Colonic mucosa (tissue), 4 donors: ENCODE measurements at places on chromosomes 11 and 22. TPM values are rescaled to one million over a fixed set of nuclear protein-coding genes. Genes with fewer than 3 reads are reported as not detected.

DNA sequence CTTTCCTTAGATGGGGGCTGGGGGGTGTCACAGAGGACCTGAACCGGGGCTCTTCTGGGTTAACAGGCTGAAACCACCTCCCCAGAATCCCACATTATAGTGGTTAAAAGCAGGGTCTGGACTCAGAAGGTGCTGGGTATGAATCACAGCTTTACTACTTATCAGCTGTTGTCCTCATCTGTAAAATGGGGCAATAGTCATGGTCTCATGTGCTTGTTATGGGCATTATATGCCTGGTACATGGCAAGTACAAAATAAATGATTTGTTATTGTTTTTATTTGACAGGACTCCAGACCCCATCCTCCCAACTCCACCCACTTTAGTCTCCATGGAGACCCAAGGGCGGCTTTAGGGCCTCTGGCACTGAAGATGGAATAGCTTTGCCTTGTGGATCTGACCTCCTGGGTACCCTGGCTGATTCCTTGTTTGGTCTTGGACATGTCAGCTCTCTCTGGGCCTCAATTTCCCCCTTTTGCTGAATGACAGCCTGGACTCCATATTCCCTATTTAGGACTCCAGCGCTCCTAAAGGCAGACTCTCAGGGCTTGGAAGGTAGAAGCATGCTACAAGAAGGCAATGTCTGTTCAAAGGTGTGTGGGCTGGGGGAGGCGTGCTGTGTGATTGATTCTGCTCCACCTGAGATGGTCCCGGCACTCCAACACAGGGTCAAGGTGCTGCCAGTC, 812 bp upstream of the SMTN start:
- no peaks in the 10 kb centered on the region for H3K36me3 ChIP-seq
- peaks cover 26% of the 10 kb centered on the region for H3K4me1 ChIP-seq
- no peaks in the 10 kb centered on the region for H3K27me3 ChIP-seq
- peak overlapping the region; percentile 61 for H3K4me3 ChIP-seq

Gene C11orf87
- total RNA-seq: not detected

DNA sequence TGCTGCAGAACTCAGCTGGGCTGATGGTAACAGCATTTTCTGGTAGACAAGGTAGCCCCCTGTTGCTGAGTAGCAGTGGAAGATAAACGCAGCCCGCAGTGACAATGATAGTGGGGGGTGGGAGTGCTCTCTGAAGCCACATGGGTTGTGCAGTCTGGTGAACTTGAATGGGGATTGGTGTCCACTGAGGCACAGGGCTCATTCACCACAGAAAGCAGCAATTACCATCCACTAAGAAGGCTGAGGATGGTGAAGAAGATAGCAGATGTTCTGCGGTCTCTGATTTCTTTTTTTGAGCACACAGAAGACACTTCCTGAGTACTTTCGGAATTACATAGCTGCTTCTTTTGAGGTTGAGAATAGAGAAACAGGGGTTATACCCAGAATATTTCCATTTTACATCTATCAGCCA, 150.3 kb downstream of the LRRC4C start:
- H3K4me3 ChIP-seq: no peak overlapping the region
- H3K27me3 ChIP-seq: no peaks in the 10 kb centered on the region
- no peak overlapping the region for H3K27ac ChIP-seq
- no peak for DNase-seq
- no peaks in the 10 kb centered on the region for H3K4me1 ChIP-seq
- H3K36me3 ChIP-seq: no peaks in the 10 kb centered on the region

DNA sequence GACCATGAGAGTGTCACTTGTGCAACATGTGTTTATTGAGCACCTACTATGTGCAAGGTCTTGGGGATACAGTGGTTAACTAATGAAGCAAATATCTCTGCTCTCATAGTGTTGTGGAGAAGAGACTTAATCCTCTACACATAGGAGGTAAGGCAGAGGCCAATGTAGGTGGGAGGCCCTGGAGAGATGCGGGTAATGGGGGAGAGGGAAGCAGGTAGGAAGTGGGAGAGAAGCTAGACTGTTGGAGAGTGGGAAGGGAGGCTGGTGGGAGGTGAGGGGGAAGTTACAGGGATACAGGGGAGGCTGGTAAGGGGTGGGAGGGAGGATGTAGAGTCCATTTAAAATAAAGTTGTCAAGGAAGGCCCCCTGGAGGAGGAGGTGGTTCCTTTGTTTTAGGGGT, 240.0 kb downstream of the MIAT start:
- DNase-seq: no peak
- no peak overlapping the region for H3K27ac ChIP-seq
- H3K4me1 ChIP-seq: no peaks in the 10 kb centered on the region
- H3K4me3 ChIP-seq: no peak overlapping the region

Gene CRYAB
- 10.6 TPM for total RNA-seq

Gene GRM5
- not detected for total RNA-seq

DNA sequence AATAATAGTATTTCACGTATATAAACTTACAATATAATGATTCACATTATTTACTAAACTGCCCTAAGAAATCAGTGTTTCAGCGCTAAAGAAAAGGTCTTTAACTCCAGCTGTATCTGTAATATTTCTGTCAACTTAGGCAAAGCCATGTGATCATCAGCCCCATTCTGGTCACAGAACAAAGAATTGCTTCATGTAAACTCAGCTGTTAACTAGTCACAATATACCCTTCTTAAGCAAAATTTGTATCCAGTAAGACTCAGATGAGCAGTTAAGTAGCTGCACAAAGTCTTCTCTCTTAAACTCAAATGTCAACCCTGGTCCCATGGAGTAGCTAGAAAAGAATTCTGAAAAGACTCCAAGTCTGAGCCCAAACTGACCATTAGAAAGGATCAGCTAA, 26.6 kb downstream of the HPS5 start:
- no peaks in the 10 kb centered on the region for H3K27me3 ChIP-seq
- H3K4me3 ChIP-seq: no peak overlapping the region
- no peaks in the 10 kb centered on the region for H3K4me1 ChIP-seq
- no peak overlapping the region for H3K27ac ChIP-seq
- no peak for DNase-seq

DNA sequence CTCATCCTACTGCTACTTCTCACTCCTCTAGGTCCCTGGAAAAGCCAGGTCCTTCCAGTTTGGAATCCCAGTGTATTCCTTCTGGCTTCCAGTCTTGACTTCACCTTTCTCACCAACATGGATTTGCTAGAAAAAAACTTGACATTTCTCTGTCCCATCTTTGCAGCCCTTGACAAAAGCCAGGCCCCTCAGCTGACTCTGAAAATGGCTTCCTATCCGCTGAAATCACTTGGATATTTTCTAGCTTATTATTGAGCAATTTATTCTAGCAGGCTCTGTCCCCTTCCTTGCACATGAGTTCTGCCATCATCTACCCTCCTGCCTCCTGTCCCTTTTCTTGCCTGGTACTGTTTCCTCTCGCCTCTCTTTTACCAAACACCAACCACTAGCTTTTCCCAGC, 427.2 kb downstream of the BUD13 start:
- no peak overlapping the region for H3K27ac ChIP-seq
- H3K4me1 ChIP-seq: no peaks in the 10 kb centered on the region
- no peak overlapping the region for H3K4me3 ChIP-seq
- H3K27me3 ChIP-seq: no peaks in the 10 kb centered on the region
- H3K36me3 ChIP-seq: no peaks in the 10 kb centered on the region

GRCh38 chr22:47213571-47214230, 451.3 kb downstream of the TBC1D22A start:
- H3K27me3 ChIP-seq: no peaks in the 10 kb centered on the region
- H3K4me3 ChIP-seq: no peak overlapping the region
- no peak overlapping the region for H3K27ac ChIP-seq
- H3K4me1 ChIP-seq: no peaks in the 10 kb centered on the region
- H3K36me3 ChIP-seq: no peaks in the 10 kb centered on the region
- DNase-seq: peak; percentile 38

- no peaks in the 10 kb centered on the region for H3K27me3 ChIP-seq
- no peaks in the 10 kb centered on the region for H3K4me1 ChIP-seq
- no peaks in the 10 kb centered on the region for H3K36me3 ChIP-seq
- H3K27ac ChIP-seq: no peak overlapping the region
Measured at GRCh38 chr11:109798521-109798920, 294.7 kb upstream of the ZC3H12C start.

DNA sequence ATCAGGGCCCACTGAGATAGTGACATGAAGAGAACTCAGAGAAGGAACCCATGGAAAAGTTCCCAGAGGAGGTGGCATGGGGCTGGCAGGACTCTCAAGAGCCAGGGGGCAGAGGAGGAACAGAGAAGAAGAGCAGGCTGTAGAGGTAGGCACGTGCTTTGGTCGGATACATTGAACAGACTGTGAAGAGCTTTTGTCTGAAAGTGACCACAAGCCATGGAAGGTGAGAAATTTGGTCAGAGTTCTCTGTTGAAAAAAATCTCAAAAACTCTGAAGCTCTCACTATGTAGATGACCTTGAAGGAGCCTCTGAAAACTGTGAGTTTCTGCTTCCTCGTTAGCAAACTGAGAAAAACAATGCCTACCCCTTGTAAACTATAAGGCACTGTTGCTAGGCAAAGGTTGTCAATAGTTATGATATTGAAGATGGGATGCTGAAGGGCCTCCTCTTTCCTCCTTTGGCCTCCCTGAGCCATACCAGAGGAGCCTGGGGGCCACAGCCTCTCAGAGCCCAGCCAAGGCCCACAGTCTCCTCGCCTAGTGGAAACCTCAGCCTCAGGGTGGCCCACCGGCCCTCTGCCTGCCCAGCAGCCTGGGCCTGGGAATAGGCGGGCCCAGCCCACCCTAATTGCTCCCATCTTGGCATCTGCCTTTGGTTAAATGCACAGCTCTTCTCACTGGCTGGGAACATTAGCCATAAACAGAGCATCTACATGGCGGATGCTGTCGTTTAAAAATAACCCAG, 415.7 kb downstream of the SOX6 start:
- H3K36me3 ChIP-seq: no peaks in the 10 kb centered on the region
- DNase-seq: no peak
- H3K4me3 ChIP-seq: no peak overlapping the region

GRCh38 chr11:126776119-126776518, 224.5 kb downstream of the KIRREL3 start:
- H3K36me3 ChIP-seq: no peaks in the 10 kb centered on the region
- H3K27me3 ChIP-seq: no peaks in the 10 kb centered on the region
- H3K27ac ChIP-seq: no peak overlapping the region
- DNase-seq: no peak
- no peaks in the 10 kb centered on the region for H3K4me1 ChIP-seq
- H3K4me3 ChIP-seq: no peak overlapping the region

Gene KRTAP5-9
- 0.52 TPM for total RNA-seq

GRCh38 chr11:8805296-8805695, 105.7 kb upstream of the AKIP1 start:
- no peak overlapping the region for H3K27ac ChIP-seq
- DNase-seq: no peak
- H3K4me1 ChIP-seq: peaks cover 4% of the 10 kb centered on the region
- H3K4me3 ChIP-seq: no peak overlapping the region
- no peaks in the 10 kb centered on the region for H3K27me3 ChIP-seq

Gene APOL5
- not detected for total RNA-seq

GRCh38 chr11:102734650-102735049, 9.9 kb upstream of the MMP8 start:
- H3K27me3 ChIP-seq: no peaks in the 10 kb centered on the region
- H3K27ac ChIP-seq: no peak overlapping the region
- H3K4me1 ChIP-seq: no peaks in the 10 kb centered on the region
- H3K4me3 ChIP-seq: no peak overlapping the region

- H3K27ac ChIP-seq: no peak overlapping the region
- no peaks in the 10 kb centered on the region for H3K36me3 ChIP-seq
- H3K27me3 ChIP-seq: no peaks in the 10 kb centered on the region
- H3K4me3 ChIP-seq: peak overlapping the region; percentile 6
- no peak for DNase-seq
Measured at GRCh38 chr11:65415499-65416340, 6.9 kb upstream of the NEAT1 start.

Gene SCGB1A1
- total RNA-seq: not detected

DNA sequence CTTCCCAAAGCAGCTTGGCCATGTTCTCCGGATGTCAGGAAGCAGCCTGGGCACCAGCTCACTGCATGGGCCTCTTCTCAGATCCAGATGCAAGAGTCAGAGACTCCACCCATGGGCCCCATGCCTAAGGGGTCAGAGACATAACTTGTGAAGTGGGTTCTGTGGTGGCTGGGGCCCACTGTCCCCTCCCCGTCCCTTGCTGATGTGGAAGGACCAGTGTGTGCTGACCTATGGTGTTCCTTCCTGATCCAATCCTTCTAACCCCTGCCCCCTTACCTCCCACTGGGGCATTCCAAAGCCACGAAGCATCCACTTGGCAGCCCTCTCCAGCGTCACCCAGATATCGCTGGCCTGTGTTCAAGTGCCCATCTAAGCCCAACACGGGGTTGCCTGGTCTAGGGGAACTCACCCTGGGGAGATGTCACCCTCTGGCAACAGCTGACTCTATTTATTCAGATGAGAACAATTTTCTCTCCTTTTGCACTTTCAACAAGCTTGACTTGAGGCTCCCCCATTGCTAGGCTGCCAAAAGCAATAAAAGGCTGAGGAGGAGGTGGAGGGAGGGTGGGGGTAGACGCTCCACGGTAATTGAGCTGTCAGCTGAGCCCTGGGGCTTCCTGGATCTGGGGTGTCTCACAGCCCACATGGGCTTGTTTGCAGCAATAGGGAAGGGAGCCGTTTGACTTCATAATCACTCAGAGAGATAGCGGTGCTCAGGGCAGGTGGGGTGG, 158.5 kb downstream of the ADAMTS15 start:
- no peaks in the 10 kb centered on the region for H3K4me1 ChIP-seq
- H3K4me3 ChIP-seq: no peak overlapping the region
- DNase-seq: no peak

DNA sequence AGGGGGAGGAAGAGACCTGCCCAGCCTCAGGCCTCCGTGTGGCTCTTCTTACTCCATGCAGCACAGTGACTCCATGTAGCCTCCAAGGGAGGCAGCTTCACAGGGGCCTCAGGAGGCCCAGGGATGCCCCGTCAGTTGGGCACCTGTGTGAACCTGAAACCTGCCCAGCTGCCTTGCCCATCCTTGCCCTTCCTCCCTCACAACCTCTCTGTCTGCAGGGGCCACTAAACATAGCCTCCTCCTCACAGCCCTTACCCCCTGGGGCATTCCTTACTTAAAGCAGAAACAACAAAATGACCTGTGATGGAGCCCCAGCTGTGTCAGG, 7.1 kb downstream of the LRRC32 start:
- no peaks in the 10 kb centered on the region for H3K4me1 ChIP-seq
- no peaks in the 10 kb centered on the region for H3K36me3 ChIP-seq
- DNase-seq: no peak

Gene WT1
- 0.32 TPM for total RNA-seq

Gene CARD10
- 60.5 TPM for total RNA-seq

Gene ZNRF3
- 12.2 TPM for total RNA-seq

GRCh38 chr22:46090631-46091201, 59.6 kb upstream of the PPARA start:
- no peak for DNase-seq
- peaks cover 11% of the 10 kb centered on the region for H3K4me1 ChIP-seq
- no peak overlapping the region for H3K4me3 ChIP-seq
- peak overlapping the region; percentile 41 for H3K27ac ChIP-seq
- H3K27me3 ChIP-seq: no peaks in the 10 kb centered on the region
- no peaks in the 10 kb centered on the region for H3K36me3 ChIP-seq

GRCh38 chr11:45621588-45621987, 43.8 kb downstream of the CHST1 start:
- no peaks in the 10 kb centered on the region for H3K4me1 ChIP-seq
- H3K4me3 ChIP-seq: no peak overlapping the region
- H3K36me3 ChIP-seq: no peaks in the 10 kb centered on the region
- H3K27me3 ChIP-seq: no peaks in the 10 kb centered on the region
- DNase-seq: no peak

Gene PLEKHA7
- total RNA-seq: 55.6 TPM

Gene PGA5
- not detected for total RNA-seq

GRCh38 chr11:124716591-124716990, 23.2 kb upstream of the NRGN start:
- peaks cover 8% of the 10 kb centered on the region for H3K4me1 ChIP-seq
- H3K27me3 ChIP-seq: peaks cover 24% of the 10 kb centered on the region
- H3K36me3 ChIP-seq: no peaks in the 10 kb centered on the region
- no peak for DNase-seq
- H3K4me3 ChIP-seq: no peak overlapping the region
